ENCODE measurements at places on chromosomes 2 and 18.

DNA sequence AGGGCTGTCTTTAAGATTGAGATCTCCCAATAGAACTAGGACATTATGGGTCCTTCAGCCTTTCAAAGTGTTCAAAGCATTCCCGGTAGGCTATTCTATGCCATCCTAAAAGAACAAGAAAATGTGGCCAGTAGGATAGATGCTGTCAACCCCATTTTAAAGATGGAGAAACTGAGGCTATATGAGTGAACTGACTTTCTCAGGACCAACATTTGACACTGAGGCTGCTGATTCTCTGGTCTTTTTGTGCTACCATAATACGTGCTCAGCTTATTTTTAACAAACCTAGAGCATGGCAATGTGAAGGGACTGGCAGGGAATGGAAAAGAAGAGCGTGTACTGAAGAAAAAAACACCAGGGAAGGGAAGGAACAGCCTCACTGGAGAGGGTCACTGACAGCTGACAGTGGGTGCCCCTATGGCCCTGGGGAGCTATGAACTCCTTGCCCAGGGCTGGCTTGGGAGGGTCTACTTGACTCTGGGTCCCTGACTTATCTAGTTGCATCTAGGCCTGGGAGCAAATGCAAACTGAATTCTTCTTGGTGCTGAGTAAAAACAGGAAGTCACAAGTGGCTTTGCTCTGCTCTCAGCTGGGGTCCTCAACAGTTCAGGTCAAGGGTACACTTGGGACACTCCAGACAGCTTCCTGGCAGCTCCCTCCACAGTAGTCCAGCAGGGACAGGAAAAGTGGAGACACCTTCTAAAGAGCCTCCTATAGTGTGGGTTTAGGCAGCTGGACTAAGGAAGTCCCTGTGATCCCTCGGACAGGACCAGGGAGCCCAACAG, 2.3 kb downstream of the CYRIA start:
- DNase-seq: no peak

DNA sequence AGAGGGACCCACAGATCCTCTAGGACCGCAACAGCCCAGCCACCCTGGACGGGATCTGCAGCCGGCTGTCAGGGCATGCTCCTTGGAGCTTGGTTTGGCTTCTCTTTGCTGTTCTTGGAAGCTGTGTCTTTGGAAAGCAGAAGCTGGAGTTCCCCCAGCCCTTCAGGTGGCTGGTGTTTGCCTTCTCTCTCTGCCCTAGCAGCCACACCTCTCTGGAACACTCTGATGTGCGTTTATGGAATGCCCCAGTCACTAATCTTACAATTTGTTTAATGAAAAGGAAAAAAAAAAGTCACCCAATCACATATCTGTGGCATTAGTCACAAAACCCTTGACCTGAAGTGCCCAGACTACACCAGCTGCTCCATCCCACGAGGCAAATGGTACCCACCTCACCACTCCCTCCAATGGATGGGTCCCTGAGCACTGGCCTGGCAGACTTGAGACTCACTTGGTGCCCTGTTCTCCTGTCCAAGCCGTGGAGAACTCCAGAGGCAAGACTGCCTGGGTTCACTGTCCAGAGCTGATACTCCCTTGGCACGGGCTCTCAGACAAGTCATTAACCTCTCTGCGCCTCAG, 70.2 kb upstream of the DAPL1 start:
- DNase-seq: no peak

GRCh38 chr2:24438106-24438505, 52.9 kb upstream of the NCOA1 start:
- DNase-seq: no peak

DNA sequence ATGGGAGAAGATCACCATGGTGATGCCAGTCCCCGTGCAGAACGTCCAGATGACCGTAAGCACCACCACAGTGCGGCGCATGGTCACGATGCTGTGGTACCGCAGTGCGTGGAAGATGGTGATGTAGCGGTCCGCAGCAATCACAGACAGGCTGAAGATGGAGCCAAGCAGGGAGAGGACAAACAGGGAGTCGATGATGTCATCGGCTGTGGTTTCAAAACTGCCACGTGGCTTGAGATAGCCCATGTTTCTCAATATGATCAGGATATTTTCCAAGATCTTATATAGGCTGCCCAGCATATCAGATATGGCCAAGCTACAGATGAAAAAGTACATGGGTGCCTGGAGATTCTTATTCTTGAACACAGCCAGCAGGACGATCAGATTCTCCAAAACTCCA, 30.3 kb downstream of the MC2R start:
- DNase-seq: no peak

DNA sequence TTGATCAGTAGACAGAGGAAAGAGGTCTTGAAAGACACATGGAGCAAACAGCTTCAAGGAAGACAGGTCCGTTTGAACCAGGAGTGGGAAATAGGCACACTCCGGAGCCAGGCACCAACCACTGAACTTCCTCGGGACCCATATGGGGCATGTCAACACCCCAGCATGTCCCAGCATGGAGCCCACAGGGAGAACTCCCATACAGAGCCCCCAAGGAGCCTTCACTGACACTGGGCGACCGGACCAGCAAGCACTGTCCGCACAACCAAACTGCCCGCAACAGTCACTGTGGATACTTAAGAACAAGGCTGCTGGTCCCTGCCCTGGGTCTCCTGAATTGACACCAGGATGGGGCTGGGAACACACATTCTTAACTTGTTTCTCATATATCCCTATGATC, 286.2 kb upstream of the SALL3 start:
- no peak for DNase-seq

GRCh38 chr18:8329186-8329771, 280.0 kb upstream of the RAB12 start:
- no peak for DNase-seq

- no peak for DNase-seq
Observed at GRCh38 chr2:96245609-96246390, 20.0 kb downstream of the TMEM127 start.

DNA sequence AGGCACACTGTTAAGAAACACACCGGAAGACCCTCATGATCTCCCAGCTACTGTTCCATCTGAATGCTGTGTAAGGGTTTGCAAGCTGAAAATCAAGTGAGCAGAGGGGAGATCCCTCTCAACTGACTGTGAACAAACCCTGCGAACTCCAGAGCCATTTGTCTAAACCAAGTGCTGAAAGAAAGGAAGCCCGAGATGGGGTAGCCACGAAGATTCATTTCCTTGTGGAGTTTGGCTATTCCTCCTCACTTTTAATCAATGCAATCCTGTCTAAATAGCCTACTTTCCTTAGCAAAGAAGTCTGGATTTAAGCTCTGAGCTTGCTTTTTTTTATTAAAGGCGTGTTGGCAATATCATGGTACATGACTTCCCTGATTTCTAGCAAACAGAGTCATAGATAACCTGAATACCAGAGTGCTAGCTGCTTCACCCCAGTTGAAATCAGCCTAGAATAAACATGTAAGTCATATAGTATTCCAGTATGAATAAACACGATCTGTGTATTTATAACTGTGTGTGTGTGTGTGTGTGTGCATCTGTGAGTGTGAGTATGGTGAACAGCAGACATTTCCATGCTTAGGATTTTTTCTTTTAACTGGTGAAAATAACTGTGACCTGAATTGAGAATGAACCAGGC, 365.2 kb downstream of the ZNF521 start:
- DNase-seq: no peak

DNA sequence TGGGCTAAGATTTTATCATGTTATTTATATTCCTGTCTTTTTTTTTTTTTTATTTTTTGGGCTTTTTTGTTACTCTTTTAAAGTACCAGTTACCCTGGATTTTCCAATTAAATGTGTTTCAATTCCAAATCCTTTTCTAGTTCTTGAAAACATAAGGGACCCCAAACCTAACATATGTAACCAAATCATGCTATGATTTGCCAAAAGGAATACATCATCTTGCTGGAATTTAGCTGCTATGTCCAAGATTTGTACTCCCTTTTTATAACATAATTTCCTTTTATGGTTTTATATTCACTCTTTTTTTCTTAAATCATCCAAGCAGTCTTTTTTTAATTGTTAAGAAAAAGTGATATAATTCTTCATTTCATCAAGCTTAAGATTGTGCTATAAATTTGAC, 60.9 kb upstream of the DSEL start:
- no peak for DNase-seq

DNA sequence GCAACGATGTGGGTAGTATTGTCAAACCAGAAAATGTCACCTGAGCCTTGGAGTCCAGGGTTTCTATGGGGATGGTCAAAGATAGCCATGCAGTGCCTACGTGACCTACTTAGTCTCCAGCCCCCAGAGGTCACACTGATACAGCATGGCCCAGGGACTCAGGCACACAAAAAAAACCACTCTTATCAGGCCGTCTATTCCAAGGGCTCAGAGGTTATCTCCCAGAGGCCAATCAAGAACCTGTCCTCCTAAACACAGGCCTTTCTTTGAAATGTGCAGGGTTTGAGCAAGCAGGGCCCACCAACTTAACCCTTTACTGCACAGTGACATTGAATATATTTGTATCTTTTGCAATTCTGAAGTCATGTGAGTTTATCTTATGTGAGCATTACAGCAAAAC, 82.7 kb downstream of the MRO start:
- no peak for DNase-seq

DNA sequence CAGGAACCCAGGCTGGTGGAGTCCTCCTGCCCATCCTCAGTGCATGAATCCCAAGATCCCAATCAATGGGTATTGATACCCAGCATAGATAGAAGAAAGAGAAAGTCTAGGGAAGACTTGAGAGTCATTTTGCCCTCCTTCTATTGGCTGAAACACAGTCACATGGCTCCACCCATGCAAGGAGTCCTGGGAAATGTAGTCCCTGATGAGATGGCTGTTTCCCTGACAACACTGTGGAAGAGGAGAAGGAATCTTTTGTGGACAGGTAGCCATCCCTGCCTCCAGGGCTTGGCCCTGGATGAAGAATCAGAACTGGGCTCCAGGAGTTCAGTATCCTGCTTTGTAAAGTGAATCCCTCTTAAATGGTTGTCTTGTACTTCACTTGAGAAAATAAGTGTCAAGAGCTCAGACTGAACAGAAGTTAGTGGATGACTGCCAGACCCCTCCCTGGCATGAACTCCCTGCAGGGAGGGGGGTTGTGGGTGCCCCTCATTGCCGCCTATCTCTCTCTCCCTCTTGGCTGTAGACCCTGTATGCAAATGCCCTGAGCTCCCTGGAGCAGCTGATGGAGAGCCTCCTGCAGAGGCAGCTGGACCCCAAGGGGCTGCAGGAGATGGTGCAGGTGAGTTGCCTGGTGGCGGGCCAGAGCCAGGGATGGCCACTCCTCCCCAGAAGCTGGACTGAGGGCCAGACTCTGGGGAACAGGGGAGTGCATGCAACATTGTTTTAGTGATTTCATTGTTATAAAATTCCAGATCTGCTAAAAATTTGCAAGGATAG, 36.1 kb downstream of the MROH2A start:
- no peak for DNase-seq

Data from NK-92 treated with Interleukin-12 subunit alpha and Interleukin-12 subunit beta, amount 100 ng/mL, for 24 hours (cell line).